Pulmonary artery endothelial cell (primary cell): ENCODE measurements at places on chromosomes 7 and 10. TPM values are rescaled to one million over a fixed set of nuclear protein-coding genes. Genes with fewer than 3 reads are reported as not detected.

DNA sequence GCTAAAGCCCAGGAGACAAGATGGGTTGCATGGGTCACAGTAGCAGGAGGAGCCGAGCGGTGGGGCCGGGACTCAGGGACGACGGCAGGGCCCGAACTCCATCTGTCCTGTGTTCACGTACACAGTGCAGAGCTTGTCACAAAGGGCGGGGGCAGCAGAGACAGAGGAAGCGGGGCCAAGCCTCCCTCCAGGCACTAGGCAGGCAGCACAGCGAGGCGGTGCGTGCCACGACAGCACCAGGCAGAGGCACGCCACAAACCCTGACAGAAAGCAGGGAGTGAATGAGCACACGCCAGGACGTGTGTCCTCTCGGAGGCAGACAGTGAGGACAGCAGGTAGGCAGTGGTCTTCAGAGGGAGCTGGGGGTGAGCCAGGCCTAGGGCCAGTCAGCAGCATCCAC, 177.8 kb downstream of the MAD1L1 start:
- no peak for DNase-seq

DNA sequence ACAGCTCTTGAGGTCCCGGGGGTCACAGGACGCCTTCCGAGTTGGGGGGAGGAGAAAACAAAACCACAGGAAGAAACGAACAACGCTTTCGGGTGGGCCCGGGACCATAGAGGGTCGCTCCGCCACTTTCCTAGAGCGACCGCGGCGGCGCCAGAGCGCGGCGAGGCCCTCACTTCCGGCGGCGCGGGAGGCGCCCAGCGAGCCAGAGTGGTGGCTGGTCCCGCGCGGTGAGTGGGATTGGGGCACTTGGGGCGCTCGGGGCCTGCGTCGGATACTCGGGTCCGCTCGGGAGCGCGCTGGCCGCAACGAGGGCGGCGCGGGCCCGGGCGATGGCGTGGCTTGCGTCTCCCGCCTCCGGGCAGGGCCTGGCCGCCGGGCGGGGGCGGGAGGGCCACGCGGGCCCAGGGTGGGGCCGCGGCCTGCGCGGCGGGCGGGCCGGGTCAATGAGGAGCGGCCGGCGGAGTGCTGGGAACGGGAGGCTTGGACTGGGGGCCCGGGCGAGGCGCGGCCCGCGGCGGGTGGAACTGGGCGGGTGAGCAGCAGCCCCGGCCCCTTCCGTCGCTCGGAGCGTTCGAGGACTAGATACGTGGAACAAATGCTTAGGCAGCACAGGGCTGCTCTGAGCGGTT, at the start of gene ZNF22:
TSS of gene ZNF22 (plus strand) at position 172 of the 629 bp plus-strand sequence. CDS start 2,446 bp downstream, outside the sequence.
- no peak for DNase-seq

The EN2 gene
- total RNA-seq, result 0.04 TPM in 1 of 2 replicates, not detected in the other

DNA sequence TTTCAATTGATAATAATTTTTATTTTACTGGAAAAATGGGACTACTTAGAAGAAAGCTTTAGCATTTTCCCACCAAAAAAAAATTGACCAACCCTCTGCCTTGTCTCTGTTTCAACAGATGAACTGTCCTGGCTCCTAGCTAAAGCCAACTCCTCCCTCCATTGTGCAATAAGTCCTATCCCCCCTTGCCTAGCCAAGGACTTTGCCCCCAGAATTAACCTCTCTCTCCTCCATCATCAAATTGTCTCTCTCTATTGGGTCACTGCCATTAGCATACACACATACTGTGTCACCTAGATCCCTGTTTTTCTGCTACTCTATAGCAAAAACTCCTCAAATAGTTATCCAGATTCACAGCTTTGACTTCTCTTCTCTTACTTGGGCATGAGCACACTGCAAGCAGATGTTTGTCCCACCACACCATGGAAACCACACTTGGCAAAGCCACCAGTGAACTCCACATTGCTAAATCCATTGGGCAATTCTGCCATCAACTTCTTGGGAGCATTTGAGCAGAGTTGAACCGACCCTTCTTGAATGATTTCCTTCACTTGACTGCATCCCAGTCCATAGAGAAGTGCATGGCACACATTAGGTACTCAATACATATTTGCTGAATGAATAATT, 91.4 kb upstream of the NEBL start:
- no peak for DNase-seq

- DNase-seq, result no peak
Observed at GRCh38 chr7:132806834-132807233, 230.6 kb upstream of the PLXNA4 start.
